Endothelial cell of umbilical vein (primary cell): ENCODE measurements at places on chromosomes 11 and 22.

DNA sequence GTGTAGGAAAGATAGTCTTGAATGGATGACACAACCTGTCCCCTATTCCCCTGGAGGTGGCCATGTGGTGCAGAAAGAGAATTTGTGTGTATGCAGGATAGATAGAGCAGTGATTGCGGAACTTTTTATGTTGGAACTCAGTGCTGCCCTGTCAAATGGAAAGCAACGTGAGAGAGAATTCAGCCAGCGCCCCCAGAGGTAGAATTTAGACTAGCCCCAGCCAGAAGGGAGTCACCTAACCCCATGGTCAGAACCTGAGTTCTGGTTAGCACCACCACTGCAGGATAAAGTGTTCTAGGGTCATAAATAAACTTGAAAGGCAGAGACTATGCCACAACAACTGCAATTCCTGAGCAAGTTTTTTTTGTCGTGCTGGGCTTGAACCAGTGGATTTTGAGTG, 152.9 kb upstream of the GRIA4 start:
- DNase-seq = no peak

GRCh38 chr11:18368221-18368620, 26.1 kb upstream of the LDHA start:
- no peak for DNase-seq

GRCh38 chr11:1936781-1937615, 10.1 kb upstream of the MRPL23 start:
- DNase-seq = no peak

GRCh38 chr11:76251576-76251975, 45.3 kb upstream of the WNT11 start:
- DNase-seq = no peak
